CD4-positive, alpha-beta memory T cell (primary cell): ENCODE measurements at places on chromosomes 7 and 10. TPM values are rescaled to one million over a fixed set of nuclear protein-coding genes. Genes with fewer than 3 reads are reported as not detected.

DNA sequence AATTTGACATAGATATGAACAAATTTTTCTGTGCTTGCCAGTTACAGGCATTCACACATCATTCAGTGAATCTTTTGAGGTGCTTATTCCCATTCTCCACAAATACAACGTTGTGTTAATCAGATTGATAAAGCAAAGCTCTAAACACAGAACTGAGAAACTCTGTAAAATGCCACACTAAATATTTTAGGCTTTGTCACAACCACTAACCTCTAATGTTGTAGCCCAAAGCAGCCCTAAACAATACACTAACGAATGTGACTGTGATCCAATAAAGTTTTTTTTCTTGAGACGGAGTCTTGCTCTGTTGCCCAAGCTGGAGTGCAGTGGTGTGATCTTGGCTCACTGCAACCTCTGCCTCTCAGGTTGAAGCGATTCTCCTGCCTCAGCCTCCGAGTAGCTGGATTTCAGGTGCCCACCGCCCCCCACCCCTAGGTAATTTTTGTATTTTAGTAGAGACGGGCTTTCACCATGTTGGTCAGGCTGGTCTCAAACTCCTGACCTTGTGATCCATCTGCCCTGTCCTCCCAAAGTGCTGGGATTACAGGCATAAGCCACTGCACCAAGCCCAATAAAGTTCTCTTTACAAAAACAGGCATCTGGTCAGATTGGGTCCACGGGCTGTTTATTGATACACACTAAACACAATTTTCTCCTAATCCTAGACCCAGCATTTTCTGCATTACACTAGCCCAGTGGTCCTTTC is 6.9 kb downstream of the CYCS start:
- H3K4me3 ChIP-seq, result no peak overlapping the region
- H3K27me3 ChIP-seq, result no peaks in the 10 kb centered on the region
- no peak overlapping the region for H3K27ac ChIP-seq
- peaks cover 14% of the 10 kb centered on the region for H3K36me3 ChIP-seq
- no peak for DNase-seq
- peaks cover 5% of the 10 kb centered on the region for H3K4me1 ChIP-seq

GRCh38 chr10:1938317-1938716 is 201.0 kb upstream of the ADARB2 start:
- H3K27ac ChIP-seq, result peak overlapping the region; percentile 47
- H3K4me1 ChIP-seq, result peaks cover 15% of the 10 kb centered on the region
- DNase-seq, result peak; percentile 62

GRCh38 chr7:24406053-24406788 is 122.2 kb downstream of the NPY start:
- H3K4me1 ChIP-seq, result peaks cover 9% of the 10 kb centered on the region
- H3K36me3 ChIP-seq, result no peaks in the 10 kb centered on the region
- no peak overlapping the region for H3K27ac ChIP-seq

DNA sequence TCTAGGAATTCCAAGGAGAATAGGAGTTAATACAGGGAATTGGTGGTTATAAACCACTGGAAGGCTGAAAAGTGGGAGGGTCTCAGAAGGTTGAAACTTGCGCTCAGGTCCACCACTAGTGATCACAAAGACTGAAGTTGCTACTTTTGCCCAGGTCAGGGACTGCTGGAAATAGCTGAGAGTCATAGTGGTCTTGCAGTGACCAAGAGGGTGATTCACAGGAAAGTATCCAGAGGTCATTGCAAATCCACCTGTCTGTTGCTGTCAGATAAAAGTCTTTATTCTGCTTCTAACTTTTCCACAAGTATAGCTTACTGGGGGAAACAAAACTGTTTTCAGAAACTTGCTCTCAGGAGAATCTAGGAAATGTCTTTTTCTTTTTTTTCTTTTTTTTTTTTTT is 211.5 kb upstream of the PRSS1 start:
- no peaks in the 10 kb centered on the region for H3K36me3 ChIP-seq
- no peak overlapping the region for H3K4me3 ChIP-seq
- no peak overlapping the region for H3K27ac ChIP-seq
- DNase-seq, result no peak

- DNase-seq, result no peak
- no peaks in the 10 kb centered on the region for H3K27me3 ChIP-seq
- H3K36me3 ChIP-seq, result no peaks in the 10 kb centered on the region
- no peak overlapping the region for H3K4me3 ChIP-seq
Measured at GRCh38 chr7:16817536-16817935, 12.7 kb upstream of the AGR2 start.

DNA sequence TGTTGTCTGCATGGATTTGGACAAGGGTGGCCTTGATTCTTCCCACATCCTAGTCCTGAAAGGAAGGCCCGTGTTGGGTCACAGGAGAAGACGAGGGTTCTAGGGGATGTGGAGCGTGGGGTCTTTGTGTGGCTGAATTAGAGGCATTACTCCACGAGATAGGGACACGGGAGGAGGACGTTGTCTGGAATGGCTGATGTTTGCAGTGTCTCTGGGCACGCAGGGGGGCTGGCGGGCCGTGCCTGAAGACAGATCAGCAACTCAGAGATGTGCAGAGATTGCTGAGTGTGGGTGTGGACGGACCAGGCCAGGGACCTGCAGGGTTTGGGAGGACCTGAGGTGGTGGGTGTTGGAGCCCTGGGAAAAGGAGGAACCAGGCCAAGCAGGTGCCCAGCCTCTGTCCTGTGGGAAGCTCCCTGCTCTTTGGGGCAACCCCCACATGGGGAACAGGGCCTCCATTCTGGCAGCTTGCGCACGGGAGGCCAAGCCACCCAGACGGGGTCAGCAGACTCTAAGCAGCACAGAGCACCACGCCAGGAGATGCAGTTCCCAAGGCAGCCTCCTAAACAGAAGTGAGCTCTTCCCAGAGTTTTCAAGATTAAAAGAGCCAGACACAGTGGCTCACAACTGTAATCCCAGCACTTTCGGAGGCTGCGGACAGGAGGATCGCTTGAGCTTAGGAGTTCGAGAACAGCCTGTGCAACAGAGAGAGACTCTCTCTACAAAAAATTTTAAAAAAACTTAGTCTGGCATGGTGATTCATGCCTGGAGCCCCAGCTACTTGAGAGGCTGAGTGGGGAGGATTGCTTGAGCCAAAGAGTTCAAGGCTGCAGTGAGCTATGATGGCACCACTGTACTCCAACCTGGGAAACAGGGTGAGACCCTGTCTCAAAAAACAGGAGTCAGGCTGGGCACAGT is 71.0 kb upstream of the GTF2I start:
- no peak overlapping the region for H3K4me3 ChIP-seq
- H3K27me3 ChIP-seq, result no peaks in the 10 kb centered on the region
- no peaks in the 10 kb centered on the region for H3K4me1 ChIP-seq
- H3K36me3 ChIP-seq, result no peaks in the 10 kb centered on the region

- H3K36me3 ChIP-seq, result no peaks in the 10 kb centered on the region
- no peak for DNase-seq
- no peak overlapping the region for H3K27ac ChIP-seq
- no peaks in the 10 kb centered on the region for H3K4me1 ChIP-seq
- H3K4me3 ChIP-seq, result no peak overlapping the region
Measured at GRCh38 chr10:58968389-58968755, 208.1 kb upstream of the PHYHIPL start.

DNA sequence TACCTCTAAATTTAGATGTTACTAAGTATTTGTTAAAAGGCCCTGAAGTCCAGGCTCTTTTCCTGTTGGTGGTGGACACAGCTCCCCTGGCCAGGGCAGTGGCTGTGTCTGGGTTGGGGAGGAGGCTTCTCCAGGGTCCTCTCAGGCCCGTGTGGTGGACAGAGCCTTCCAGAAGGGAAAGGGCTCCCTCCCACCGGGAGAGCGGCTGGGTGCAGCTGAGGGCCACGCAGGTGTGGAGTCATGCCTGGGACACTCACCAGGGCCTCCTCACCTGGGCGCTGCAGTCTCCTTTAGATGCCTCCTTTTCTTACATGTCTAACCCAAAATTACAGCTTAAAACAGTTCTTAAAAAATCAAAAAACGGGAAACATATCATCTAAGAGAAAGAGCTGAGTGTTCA is 128.2 kb upstream of the TCERG1L start:
- no peaks in the 10 kb centered on the region for H3K4me1 ChIP-seq
- DNase-seq, result no peak
- no peak overlapping the region for H3K4me3 ChIP-seq
- H3K27me3 ChIP-seq, result no peaks in the 10 kb centered on the region
- no peaks in the 10 kb centered on the region for H3K36me3 ChIP-seq

DNA sequence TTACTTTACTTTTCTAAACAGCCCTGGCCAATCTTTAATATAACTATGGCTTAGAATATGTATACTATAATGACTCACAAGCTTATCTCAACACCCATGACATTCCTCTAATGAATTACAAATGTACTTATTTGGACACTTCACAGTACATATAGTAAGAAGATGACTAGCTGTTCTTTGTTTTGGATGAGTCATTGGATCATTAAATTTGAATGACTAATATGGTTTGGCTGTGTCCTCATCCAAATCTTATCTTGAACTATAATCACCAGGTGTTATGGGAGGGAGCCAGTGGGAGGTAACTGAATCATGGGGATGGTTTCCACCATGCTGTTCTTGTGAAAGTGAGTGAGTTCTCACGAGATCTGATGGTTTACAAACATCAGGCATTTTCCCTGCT is 807.5 kb upstream of the SORCS1 start:
- no peaks in the 10 kb centered on the region for H3K27me3 ChIP-seq
- H3K36me3 ChIP-seq, result no peaks in the 10 kb centered on the region
- H3K4me1 ChIP-seq, result no peaks in the 10 kb centered on the region
- no peak overlapping the region for H3K4me3 ChIP-seq

DNA sequence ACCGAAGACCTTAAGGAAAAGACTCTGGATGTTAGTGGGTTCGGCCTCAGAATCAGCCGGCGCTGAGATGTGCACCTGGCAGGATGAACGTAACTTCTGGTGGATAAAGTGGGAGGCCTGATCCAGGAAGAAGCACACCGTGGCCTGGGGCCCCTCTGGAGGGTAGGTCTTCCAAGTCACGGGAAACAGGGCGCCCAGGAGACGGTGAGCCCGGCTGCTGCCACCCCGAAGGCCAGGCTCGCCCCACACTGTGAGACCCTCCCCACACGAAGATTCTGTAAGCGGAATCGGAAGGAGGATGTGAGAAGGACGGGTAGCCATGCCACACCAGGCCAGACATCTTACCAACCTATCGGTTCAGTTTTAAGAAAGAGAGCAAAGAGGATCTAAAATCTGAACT is 279.0 kb downstream of the DNAJB6 start:
- H3K27ac ChIP-seq, result no peak overlapping the region
- no peak for DNase-seq
- peaks cover 8% of the 10 kb centered on the region for H3K4me1 ChIP-seq
- no peaks in the 10 kb centered on the region for H3K27me3 ChIP-seq
- no peak overlapping the region for H3K4me3 ChIP-seq
- H3K36me3 ChIP-seq, result no peaks in the 10 kb centered on the region

DNA sequence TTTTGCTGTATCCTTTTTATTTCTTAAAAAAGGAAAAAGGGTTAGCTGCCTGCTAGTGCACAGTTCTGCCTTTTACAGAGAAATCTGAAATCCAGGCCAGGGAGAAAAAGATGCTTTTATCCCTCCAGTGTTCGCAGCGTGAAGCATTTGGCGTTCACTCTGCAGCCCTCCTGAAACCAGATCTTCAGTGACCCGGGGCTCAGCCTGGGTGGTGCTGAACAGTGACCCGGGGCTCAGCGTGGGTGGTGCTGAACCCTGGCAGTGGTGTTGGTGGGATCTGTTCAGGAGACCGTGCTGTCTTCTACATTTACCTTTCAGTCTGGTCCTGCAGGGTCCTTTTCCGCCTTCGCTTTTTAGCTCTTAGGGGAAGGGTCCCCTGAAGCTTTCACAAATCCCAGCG is 164.7 kb upstream of the KLF6 start:
- no peak overlapping the region for H3K4me3 ChIP-seq
- H3K27ac ChIP-seq, result peak overlapping the region; percentile 32
- H3K36me3 ChIP-seq, result no peaks in the 10 kb centered on the region
- no peak for DNase-seq

- H3K27me3 ChIP-seq, result no peaks in the 10 kb centered on the region
- no peak for DNase-seq
- H3K4me3 ChIP-seq, result no peak overlapping the region
- H3K4me1 ChIP-seq, result no peaks in the 10 kb centered on the region
Measured at GRCh38 chr7:4166340-4166739, 515.8 kb upstream of the FOXK1 start.

GRCh38 chr7:66178258-66178657 is 26.9 kb upstream of the TPST1 start:
- no peaks in the 10 kb centered on the region for H3K36me3 ChIP-seq
- H3K27ac ChIP-seq, result no peak overlapping the region
- no peak overlapping the region for H3K4me3 ChIP-seq
- H3K27me3 ChIP-seq, result no peaks in the 10 kb centered on the region
- DNase-seq, result no peak

GRCh38 chr10:133461841-133462240 is 8.1 kb downstream of the SCART1 start:
- no peaks in the 10 kb centered on the region for H3K27me3 ChIP-seq
- H3K27ac ChIP-seq, result no peak overlapping the region
- no peaks in the 10 kb centered on the region for H3K4me1 ChIP-seq
- H3K4me3 ChIP-seq, result no peak overlapping the region

- H3K27ac ChIP-seq, result no peak overlapping the region
- no peaks in the 10 kb centered on the region for H3K36me3 ChIP-seq
- no peaks in the 10 kb centered on the region for H3K4me1 ChIP-seq
Measured at GRCh38 chr7:125670926-125671572, 741.4 kb upstream of the POT1 start.

DNA sequence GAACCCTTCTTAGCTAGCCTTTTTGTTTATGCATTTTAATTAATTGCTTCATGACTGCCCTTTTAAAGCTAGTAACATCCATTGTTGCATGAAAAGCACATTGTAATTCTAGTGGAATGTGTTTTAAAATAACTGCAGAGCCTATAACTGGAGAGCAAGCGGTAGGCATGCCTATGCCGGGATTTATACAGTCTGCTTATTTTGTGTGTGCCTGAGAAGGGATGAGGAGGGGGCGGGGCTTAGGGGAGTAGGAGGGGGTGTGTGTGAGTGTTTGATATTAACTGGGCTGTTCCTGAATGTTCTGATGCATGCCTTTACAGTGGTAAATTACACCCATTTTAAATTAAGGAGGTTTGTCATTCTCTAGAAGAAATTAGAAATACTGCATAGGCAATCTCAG is 208.1 kb downstream of the TCF7L2 start:
- no peak overlapping the region for H3K27ac ChIP-seq
- no peaks in the 10 kb centered on the region for H3K36me3 ChIP-seq
- no peaks in the 10 kb centered on the region for H3K4me1 ChIP-seq
- H3K27me3 ChIP-seq, result no peaks in the 10 kb centered on the region

- no peak for DNase-seq
- no peaks in the 10 kb centered on the region for H3K36me3 ChIP-seq
- no peak overlapping the region for H3K27ac ChIP-seq
- H3K27me3 ChIP-seq, result no peaks in the 10 kb centered on the region
Measured at GRCh38 chr7:96127746-96128145, 194.2 kb downstream of the SLC25A13 start.

- H3K27me3 ChIP-seq, result no peaks in the 10 kb centered on the region
- no peak overlapping the region for H3K4me3 ChIP-seq
- no peaks in the 10 kb centered on the region for H3K36me3 ChIP-seq
- H3K4me1 ChIP-seq, result peaks cover 9% of the 10 kb centered on the region
Measured at GRCh38 chr10:77970869-77971803, 44.6 kb upstream of the DLG5 start.

GRCh38 chr10:74171625-74172024 is 20.6 kb downstream of the ADK start:
- no peak overlapping the region for H3K27ac ChIP-seq
- no peaks in the 10 kb centered on the region for H3K36me3 ChIP-seq
- H3K4me1 ChIP-seq, result peaks cover 9% of the 10 kb centered on the region
- no peak for DNase-seq

LRMDA gene
- not detected for total RNA-seq

MSS51 gene
- 5.0 TPM for total RNA-seq

VPS41 gene
- total RNA-seq, result 73.3 TPM

HOXA7 gene
- not detected for total RNA-seq

LBX1 gene
- not detected for total RNA-seq

PRPS1L1 gene
- total RNA-seq, result not detected

WDR86 gene
- 8.0 TPM for total RNA-seq

TACC2 gene
- not detected for total RNA-seq

NCF1 gene
- 5.0 TPM for total RNA-seq

CYP2C19 gene
- total RNA-seq, result 0.22 TPM

LIPM gene
- not detected for total RNA-seq

SKAP2 gene
- 8.5 TPM for total RNA-seq

ITIH5 gene
- not detected for total RNA-seq
